ENCODE measurements at places on chromosomes 1 and 21. TPM values are rescaled to one million over a fixed set of nuclear protein-coding genes. Genes with fewer than 3 reads are reported as not detected.

AGO4 gene
- total RNA-seq, result 37.9 TPM

ANGPTL3 gene
- total RNA-seq, result not detected

ITLN2 gene
- not detected for total RNA-seq

RIMKLA gene
- under 0.01 TPM for total RNA-seq

BTBD19 gene
- 6.0 TPM for total RNA-seq

FNBP1L gene
- total RNA-seq, result 40.3 TPM

SLC6A9 gene
- total RNA-seq, result 0.40 TPM

OR2T2 gene
- total RNA-seq, result not detected

GPR161 gene
- 9.5 TPM for total RNA-seq

RORC gene
- total RNA-seq, result not detected

SPRR2B gene
- total RNA-seq, result not detected

KRTAP21-2 gene
- not detected for total RNA-seq

OXCT2 gene
- 4.2 TPM for total RNA-seq

LMX1A gene
- total RNA-seq, result not detected

S100A3 gene
- total RNA-seq, result 2.8 TPM

GJA5 gene
- total RNA-seq, result 0.87 TPM

SYNC gene
- 11.3 TPM for total RNA-seq

GIPC2 gene
- 32.3 TPM for total RNA-seq

NTRK1 gene
- not detected for total RNA-seq

IGFN1 gene
- total RNA-seq, result not detected

MAB21L3 gene
- total RNA-seq, result not detected

GOLT1A gene
- under 0.01 TPM for total RNA-seq

MARK1 gene
- 0.65 TPM for total RNA-seq

DCST2 gene
- 0.20 TPM for total RNA-seq

LIN28A gene
- total RNA-seq, result not detected

VPS45 gene
- 21.0 TPM for total RNA-seq

ERG gene
- total RNA-seq, result 50.8 TPM

LCE1D gene
- total RNA-seq, result not detected

URB2 gene
- 10.7 TPM for total RNA-seq

POGK gene
- total RNA-seq, result 18.5 TPM

C1orf167 gene
- total RNA-seq, result 0.40 TPM

CA6 gene
- total RNA-seq, result not detected

MECR gene
- 15.5 TPM for total RNA-seq

TNFAIP8L2 gene
- 0.20 TPM for total RNA-seq

MASP2 gene
- not detected for total RNA-seq

FALEC gene
- not detected for total RNA-seq

IL19 gene
- total RNA-seq, result not detected

IFI44L gene
- 0.44 TPM for total RNA-seq

ADCY10 gene
- not detected for total RNA-seq

MIXL1 gene
- total RNA-seq, result under 0.01 TPM

JAM2 gene
- 0.22 TPM for total RNA-seq

FCGR1A gene
- not detected for total RNA-seq

PROK1 gene
- not detected for total RNA-seq
